Activated T-helper 17 cell treated with anti-CD3 and anti-CD28 coated beads, Interleukin-2, amount 50 U/mL, for 72 hours (primary cell): ENCODE measurements at places on chromosomes 16 and 17. TPM values are rescaled to one million over a fixed set of nuclear protein-coding genes. Genes with fewer than 3 reads are reported as not detected.

NOL3 gene
- 30.0 TPM for total RNA-seq

GRCh38 chr16:74580833-74581232 lies 26.1 kb downstream of the GLG1 start:
- no peak for ATAC-seq

EFNB3 gene
- not detected for total RNA-seq

DNA sequence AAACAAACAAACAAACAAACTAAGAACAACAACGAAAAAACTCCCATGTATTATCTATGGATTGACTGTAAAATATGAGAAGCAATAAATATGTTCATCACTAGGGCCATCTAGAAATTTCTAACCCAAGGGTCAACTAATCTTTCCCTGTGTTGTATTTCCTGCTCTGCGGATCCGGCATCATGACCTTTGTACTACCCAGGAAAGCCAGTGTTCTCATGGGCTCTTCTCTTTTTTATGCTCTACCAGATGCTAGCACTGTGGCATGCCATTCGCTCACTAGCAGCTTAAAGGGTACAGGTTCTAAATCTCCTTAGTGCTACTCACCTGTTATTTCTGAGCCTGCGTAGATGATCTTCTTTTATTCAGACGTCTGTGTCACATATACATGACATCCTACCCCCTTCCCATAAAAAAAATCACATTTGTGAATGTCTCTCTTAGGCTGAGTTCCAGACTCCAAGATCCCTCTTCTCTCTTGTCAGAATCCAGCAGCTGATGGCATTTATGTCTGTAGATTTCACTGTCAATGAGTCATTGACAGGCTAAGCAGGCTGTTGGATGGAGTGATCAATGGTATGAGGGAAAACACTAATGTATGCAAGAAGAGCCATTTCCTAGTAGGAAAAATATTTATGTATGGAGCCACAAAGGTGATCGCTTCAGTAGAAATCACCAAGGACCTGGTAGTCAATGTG lies 100.0 kb downstream of the WWOX start:
- ATAC-seq = no peak

- ATAC-seq = peak; percentile 47
Measured at GRCh38 chr16:85717393-85718152, 28.8 kb upstream of the GINS2 start.

- ATAC-seq = no peak
Measured at GRCh38 chr16:71201054-71201453, 29.5 kb downstream of the HYDIN start.

DNA sequence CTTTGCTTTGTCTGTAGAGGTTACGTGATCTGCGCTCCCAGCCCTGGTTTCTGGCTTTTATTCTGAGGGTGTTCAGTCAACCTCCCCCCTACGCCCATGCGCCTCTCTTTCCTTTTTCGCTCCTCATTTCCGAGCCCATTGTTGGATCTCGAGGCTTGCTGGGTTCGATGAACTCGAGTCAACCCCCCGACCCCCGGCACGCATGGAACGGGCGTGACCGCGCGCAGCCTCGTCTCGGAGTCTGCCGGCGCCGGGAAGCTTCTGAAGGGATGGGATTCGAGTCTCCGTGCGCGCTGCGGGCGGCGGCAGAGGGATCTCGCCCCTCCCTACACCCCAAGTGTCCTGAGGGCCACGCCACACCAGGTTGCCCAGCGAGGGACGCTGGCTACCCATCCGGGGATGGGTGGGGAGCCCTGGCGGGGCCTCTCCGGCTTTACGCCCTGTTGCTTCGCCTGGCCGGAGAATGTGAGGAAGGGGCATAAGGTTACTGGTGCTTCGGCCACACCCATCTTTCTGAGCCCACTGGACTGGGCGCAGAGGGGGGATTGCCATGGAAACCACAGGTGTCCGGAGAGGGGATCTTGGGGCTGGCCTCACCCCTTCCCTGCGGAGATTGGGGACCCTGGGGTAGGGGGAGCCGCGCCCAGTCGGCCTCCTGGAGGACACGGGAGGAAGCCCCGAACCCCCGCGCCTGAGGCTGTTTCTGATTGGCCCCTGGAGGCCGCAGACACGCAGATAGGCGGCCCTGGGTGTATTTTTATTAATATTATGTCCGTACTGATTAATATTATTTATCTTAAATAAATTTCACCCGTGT lies 1.8 kb downstream of the MAPT start:
- ATAC-seq = no peak

DNA sequence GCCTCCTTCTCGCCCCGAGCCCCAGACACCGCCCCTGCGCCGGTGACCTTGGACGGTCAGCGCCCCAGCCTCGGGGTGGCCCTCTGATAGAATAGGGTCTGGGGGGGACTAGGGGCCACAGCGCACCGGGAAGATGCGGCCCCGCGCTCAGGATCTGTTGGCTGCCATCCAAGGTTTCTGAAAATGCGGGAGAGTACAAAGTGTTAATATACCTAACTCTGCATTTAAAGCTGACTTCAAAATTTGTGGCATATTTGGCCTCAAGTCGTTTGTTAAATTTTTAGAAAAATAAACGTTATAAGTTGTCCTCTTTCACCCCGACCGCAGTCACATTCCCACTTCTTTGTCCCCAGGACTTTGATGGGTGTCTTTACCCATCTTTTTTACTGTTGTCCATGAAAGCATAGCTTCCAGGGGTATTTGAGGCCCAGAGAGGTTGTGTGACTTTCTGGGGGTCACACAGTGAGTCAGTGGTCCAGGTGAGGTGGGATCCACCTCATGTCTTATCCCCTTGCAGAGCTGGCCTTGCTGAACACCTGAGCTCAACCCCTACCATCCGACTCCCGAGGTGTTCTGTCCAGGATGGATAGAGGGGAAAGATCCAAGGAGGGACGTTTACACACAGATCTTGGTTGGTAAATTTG lies 796 bp downstream of the NT5M start:
- no peak for ATAC-seq

MT1G gene
- total RNA-seq = not detected

DNA sequence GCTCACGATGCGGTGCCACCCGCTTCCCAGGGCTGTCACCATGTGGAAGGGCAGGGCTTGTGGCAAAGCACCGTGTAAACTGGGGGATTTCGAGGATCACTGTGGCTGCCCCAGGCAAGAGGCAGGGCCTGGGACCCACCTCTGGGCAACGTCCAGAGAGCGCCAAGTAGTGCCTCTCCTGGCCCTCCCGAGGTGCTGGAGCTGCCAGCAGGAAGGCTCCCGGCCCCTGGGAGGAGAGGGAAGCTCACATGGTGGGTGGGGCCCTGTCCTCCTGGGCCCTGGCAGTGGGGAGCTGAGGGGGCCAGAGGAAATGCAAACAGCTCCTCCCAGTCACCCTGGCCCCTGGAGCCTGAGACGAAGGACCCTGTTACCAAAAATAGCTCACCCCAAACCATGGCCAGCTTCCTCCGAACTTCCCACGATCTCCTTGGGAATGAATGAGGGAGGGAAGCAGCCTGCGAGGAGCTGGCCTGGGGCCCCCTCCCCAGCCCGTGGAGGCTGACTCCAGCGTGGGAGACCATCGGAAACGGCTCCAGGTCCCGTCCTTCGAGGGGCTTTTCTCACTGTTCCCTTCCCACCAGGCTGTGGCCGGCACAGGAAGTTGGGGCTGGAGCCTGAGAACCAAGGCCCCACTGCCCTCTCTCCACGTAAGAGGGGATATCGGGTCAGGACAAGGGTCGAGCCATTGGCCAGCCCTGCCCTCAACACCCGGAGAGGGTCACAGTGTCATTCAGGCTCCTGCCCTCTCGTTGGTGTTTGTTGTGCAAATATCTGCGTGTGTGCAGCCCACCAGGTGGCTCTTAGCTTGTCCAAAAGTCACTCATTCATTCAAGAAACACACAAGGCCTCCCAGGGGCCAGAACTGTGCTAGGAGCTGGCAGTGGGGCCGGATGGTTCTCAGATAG lies 17.7 kb downstream of the VASN start:
- ATAC-seq = no peak

CCL5 gene
- 17.2 TPM for total RNA-seq

- no peak for ATAC-seq
Measured at GRCh38 chr16:21126518-21126917, 24.1 kb downstream of the DNAH3 start.

SEPTIN12 gene
- total RNA-seq = not detected

DNA sequence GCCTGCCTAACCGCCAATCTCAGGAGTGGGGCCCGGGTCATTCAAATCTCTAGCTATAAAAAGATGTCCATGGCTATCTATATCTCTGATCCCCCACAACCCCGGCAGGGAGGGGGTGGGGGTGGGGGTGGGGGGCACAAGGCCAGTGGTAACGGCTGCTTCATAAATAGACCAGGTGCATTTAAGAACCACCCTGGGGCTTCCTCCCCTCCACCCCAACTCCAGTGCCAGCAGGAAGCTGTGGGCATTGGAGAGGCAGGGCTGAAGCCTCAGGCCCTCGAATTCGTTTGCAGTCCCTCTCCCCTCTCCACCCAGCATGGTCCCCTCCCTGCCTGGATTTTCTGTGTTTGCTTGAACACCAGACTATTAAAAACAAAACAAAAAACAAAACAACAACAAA lies 56.0 kb downstream of the RAP1GAP2 start:
- no peak for ATAC-seq

DNA sequence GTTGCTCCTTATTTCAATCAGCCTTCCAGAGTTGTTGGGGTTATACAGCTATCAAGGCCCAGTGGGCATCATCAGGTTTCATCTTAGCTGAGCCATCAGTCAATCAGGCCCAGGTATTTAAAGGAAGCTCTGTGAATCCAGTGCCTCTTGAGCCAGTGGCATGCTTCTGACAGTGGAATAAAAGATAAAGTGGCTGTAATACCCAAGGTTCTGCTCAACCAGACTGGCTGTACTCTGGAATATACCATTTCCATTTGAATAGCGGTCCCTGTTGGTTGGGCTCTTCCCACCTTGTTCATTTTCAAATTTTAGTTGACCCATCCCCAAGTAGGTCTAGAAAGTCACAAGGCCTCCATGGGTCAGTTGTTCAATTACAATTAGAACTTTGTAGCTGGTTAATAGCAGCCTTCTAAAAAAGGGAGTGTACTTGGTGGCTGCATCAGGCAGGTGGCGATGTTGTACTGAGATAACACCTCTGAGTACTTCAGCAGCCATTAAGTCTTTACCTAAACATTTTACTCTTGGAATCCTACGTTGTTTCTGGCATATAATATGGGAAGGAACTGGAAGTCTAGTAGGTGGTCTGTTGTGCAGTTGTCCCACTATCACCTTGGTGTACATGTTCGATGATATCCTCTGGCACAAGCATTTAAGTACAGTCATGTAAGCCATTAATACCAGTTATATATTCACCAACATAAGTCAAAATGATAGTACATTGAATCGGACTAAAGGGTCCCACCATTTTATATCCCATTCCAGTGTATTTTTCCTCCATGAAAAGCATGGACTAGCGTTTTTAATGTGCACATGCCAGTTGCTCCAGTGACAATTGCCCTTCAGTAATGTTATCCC lies 294.1 kb downstream of the BCAS3 start:
- ATAC-seq = no peak

DNA sequence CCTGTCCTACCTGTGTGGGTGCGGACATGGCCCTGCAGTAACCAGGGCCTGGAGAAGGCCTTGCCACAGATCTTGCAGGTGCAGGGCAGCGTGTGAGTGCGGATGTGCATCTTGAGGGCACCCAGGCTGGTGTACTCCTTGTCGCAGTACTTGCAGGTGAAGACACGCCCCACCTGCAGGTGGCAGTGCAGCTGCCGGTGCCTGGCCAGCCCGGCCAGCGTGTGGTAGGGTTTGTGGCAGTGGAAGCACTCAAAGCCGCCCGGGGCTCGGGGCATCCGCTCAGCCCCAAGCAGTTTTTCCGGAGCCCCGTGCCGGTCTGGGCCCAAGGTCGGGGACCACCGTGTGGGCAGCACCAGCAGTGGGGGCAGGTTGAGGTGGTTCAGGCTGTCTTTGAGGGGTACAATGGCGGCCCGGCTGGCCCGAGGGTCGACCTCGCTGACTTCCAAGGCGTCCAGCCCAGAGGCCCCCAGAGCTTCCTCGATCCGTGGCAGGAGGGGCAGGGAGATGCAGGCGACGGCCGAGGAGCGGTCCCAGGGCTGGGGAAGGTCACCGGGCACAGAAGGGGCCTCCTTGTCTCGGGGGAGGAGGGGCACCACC lies 5.1 kb downstream of the SNAI3 start:
- no peak for ATAC-seq

- ATAC-seq = no peak
Measured at GRCh38 chr16:51184702-51185433, 33.8 kb upstream of the SALL1 start.

GRCh38 chr17:73643001-73643851 lies 1.0 kb downstream of the SDK2 start:
- peak; percentile 59 for ATAC-seq

- ATAC-seq = no peak
Measured at GRCh38 chr16:25411396-25412081, 153.9 kb upstream of the ZKSCAN2 start.

GRCh38 chr16:14248791-14249190 lies 177.7 kb downstream of the MRTFB start:
- ATAC-seq = no peak

GRCh38 chr16:52953215-52953614 lies 99.5 kb downstream of the CHD9NB start:
- ATAC-seq = no peak

DNA sequence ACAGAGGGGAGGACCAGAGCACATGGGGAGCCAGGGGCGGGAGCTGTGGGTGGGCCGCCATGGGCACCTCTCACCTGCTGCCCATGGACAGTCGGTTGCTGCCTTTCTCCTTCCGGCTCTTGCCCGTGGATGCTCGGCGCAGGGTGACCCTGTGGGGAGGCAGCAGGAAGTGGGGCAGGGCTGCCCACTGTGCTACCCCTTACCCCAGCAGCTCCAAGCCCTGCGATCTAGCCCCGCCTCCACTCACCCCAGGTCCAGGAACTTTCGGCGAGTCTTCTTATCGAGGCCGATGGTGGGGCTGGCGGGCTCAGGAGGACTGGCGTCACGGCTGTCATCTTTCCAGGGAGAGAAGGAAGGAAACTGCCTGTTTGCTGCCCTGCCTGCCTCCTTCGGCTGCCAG lies 14.2 kb downstream of the SAMD14 start:
- ATAC-seq = no peak
